Activated naive CD8-positive, alpha-beta T cell treated with anti-CD3 and anti-CD28 coated beads for 36 hours (primary cell): ENCODE measurements at places on chromosomes 13 and 19. TPM values are rescaled to one million over a fixed set of nuclear protein-coding genes. Genes with fewer than 3 reads are reported as not detected.

The CGB3 gene
- total RNA-seq, result not detected

The CYP2A13 gene
- not detected for total RNA-seq

The CDX2 gene
- not detected for total RNA-seq

The ZNF324 gene
- 13.7 TPM for total RNA-seq

The MVB12A gene
- total RNA-seq, result 26.4 TPM

The TPTE2 gene
- total RNA-seq, result not detected

GRCh38 chr13:78190296-78190695 is 271.7 kb upstream of the EDNRB start:
- no peak for DNase-seq

GRCh38 chr13:39682310-39682709 is 26.8 kb downstream of the COG6 start:
- DNase-seq, result no peak

DNA sequence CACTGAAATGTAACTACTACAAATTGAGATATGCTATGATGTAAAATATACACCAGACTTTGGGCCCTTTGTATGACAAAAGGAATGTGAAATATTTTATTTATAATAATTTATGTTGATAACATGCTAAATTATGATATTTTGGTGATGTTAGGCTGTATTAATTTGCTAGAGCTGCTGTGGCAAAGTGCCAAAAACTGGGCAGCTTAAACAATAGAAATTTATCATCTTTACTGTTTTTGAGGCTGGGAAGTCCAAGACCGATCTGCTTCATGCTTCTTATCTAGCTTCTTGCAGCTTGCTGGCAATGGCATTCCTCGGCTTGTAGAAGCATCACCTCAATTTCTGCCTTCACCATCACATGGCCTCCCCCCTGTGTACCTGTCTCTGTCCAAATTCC is 245.0 kb downstream of the GPC5 start:
- no peak for DNase-seq

DNA sequence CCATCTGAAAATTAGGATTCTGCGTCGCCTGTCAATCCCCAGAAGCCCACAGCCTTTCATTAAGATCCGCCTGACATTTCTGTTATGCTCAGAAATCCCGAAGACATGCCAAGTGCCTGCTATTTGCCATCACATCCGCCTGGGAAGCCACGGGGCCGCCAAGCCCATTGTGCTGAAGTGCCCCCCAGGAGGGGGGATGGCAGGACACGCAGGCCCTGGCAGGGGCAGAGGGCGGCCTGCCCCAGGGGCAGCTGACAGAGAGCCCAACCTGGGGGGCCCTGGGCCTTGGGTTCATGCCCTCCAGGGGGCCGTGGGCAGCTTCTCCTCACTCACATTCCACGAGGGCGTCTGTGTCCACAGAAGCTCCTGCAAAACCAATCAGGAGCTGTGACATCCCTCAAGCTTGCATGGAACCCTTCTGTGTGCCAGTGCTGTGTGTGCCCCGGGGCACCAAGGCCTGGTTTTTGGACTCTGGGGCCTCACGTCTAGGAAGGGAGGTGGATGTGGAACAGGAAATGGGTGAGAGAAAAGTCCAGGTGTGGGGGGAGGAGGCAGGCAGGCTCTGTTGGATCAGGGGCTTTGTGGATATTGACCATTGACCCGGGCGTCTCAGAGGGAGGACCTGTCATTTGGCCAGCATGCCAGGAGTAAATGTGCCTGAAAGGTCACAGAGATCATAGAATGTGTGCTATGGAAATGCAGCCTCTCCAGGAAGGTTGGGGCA is 122.9 kb downstream of the URI1 start:
- no peak for DNase-seq

DNA sequence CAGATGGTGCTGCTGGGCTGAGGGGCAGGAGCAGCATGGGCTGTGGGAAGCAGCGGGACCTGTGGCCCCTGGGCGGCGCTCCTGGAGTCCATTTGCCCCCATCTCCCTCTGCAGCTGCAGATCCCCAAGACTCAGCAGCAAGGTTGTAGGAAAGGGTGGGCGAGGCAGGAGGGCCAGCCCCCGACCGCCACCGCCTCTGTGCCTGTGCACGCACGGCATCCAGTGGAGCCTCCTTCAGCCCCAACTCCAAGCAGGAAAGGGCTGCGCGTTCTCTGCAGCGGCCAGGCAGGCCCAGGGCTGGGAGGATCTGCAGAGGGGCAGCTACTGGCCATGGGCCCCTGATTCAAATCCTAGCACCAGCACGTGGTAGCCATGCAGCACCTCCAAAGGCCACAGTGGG is 20.8 kb downstream of the DPF1 start:
- no peak for DNase-seq

DNA sequence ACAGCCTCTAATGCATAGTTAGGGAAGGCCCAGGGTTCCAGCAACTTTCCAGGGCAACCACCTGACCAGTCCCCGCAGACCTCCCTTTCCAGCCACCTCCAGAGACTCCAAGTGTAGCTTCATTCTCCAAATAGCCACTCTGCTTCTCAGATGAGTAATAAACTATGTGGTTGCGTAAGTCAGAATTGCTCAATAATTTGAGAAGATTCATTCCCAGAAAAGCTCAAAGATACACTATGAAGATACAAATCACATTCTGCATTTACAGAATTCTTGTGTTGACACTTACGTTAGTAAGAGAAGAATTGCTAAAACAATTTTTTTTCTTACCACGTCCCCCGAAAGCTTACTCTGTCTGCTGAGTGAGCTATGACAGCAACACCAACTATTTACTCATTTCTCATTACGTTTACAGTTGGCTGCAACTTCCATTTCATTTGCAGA is 8.2 kb upstream of the LATS2 start:
- DNase-seq, result no peak

GRCh38 chr13:60043262-60043661 is 120.5 kb downstream of the DIAPH3 start:
- no peak for DNase-seq

- DNase-seq, result peak; percentile 37
Observed at GRCh38 chr13:111388851-111389500, 68.5 kb downstream of the TEX29 start.

- no peak for DNase-seq
Observed at GRCh38 chr19:17125062-17125727, 49.6 kb downstream of the MYO9B start.

DNA sequence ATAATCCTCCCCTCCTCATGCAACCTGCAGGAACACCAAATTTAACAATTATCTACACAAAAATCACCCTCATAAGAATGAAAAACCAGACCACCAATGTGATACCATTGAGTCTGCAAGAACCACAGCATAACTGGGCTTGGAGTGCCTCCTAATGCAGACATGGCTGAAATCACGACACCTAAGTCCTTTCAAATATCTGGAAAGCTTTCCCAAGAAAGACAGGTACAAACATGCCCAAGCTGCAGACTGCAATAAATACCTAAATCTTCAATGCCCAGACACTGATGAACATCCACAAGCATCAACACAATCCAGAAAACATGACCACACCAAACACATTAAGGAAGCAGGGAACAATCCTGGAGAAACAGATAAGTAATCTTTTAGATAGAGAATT is 417.1 kb downstream of the LMO7 start:
- no peak for DNase-seq

- DNase-seq, result no peak
Observed at GRCh38 chr13:77375560-77376108, 48.7 kb upstream of the MYCBP2 start.

- DNase-seq, result no peak
Observed at GRCh38 chr13:21522847-21523246, 63.7 kb upstream of the ZDHHC20 start.

- no peak for DNase-seq
Observed at GRCh38 chr13:108182652-108183051, 32.7 kb downstream of the LIG4 start.

- DNase-seq, result peak; percentile 44
Observed at GRCh38 chr19:3690551-3691371, 9.5 kb downstream of the PIP5K1C start.

- DNase-seq, result no peak
Observed at GRCh38 chr19:33374236-33374714, 766 bp downstream of the CEBPG start.
